Testis (tissue), 5 donors: ENCODE measurements at places on chromosomes 12 and 14.

- H3K4me3 ChIP-seq: peak within 1 kb of the TSS; percentile 58
- DNase-seq: peak; percentile 80
- H3K4me1 ChIP-seq: peaks cover 36% of the 10 kb centered on the region
- H3K36me3 ChIP-seq: no peaks in the 10 kb centered on the region
- H3K27ac ChIP-seq: peak within 1 kb of the TSS; percentile 91
Measured at GRCh38 chr14:104800771-104801519, at the start of gene ZBTB42. ZBTB42 (plus strand) TSS chr14:104801101; CDS start chr14:104801198, 97 bp downstream.

DNA sequence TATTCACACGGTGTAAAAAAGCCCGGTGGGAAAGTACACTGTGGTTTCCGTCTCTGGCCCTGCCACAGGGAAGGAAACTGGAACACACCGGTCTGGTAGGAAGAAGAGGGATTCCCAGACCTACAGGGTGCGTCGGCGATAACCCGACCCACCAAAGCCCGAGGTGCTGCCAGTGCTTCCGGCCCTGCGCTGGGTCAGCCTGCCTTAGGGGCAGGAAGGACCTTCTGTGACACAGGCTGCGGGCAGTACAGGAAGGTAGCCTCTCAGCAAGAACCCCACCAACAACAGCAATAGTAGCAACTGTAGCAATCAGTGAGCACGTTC lies 169.5 kb upstream of the FKBP4 start:
- no peak overlapping the region for H3K4me3 ChIP-seq
- no peaks in the 10 kb centered on the region for H3K4me1 ChIP-seq
- no peak overlapping the region for H3K27ac ChIP-seq
- H3K27me3 ChIP-seq: no peaks in the 10 kb centered on the region

GRCh38 chr14:69593018-69593677 lies 18.2 kb upstream of the SUSD6 start:
- H3K36me3 ChIP-seq: no peaks in the 10 kb centered on the region
- DNase-seq: peak; percentile 54
- H3K4me3 ChIP-seq: no peak overlapping the region
- no peak overlapping the region for H3K27ac ChIP-seq

GRCh38 chr12:8867009-8867408 lies 44.6 kb downstream of the A2ML1 start:
- no peak for DNase-seq
- no peaks in the 10 kb centered on the region for H3K36me3 ChIP-seq
- no peaks in the 10 kb centered on the region for H3K27me3 ChIP-seq
- H3K4me3 ChIP-seq: no peak overlapping the region
- H3K4me1 ChIP-seq: peaks cover 5% of the 10 kb centered on the region

DNA sequence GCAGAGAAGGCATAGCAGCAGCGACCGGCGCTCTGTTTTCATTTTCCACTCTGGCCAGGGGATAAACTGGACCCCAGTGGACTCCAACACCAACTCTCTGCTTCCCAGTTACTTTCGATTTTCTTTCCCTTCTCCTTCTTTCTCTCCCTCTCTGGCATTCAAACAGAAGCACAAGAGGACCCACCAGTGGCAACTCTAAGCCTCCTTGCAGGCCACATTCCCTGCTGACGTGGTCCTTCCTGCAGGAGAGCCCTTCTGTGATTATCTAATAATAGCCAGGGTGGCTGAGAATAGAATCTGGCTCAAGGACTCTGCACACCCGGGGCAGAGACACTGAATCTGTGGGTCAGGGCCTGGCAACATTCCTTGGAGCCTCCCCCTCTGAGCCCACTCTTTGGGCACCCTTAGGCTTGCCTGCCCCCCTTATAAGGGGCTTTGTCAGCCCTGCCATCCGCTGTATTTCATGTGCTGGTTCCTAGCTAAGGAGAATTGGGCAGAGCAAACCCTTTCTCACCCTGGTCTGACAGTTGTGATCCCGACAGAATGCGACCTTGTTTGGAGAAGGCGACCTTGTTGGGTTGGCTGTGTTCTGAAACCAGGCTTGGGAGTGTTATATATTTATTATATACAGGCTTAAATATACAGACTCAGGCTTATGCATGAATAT lies 8.2 kb upstream of the HOXC6 start:
- peak overlapping the region; percentile 51 for H3K4me3 ChIP-seq
- peaks cover 27% of the 10 kb centered on the region for H3K4me1 ChIP-seq
- DNase-seq: peak; percentile 58
- no peaks in the 10 kb centered on the region for H3K27me3 ChIP-seq
- H3K36me3 ChIP-seq: no peaks in the 10 kb centered on the region
- H3K27ac ChIP-seq: peak overlapping the region; percentile 95
